Stimulated activated CD8-positive, alpha-beta memory T cell treated with anti-CD3 and anti-CD28 coated beads, Interleukin-4, amount 100 ng/mL, for 1 hour (primary cell): ENCODE measurements at places on chromosomes 5 and 9.

DNA sequence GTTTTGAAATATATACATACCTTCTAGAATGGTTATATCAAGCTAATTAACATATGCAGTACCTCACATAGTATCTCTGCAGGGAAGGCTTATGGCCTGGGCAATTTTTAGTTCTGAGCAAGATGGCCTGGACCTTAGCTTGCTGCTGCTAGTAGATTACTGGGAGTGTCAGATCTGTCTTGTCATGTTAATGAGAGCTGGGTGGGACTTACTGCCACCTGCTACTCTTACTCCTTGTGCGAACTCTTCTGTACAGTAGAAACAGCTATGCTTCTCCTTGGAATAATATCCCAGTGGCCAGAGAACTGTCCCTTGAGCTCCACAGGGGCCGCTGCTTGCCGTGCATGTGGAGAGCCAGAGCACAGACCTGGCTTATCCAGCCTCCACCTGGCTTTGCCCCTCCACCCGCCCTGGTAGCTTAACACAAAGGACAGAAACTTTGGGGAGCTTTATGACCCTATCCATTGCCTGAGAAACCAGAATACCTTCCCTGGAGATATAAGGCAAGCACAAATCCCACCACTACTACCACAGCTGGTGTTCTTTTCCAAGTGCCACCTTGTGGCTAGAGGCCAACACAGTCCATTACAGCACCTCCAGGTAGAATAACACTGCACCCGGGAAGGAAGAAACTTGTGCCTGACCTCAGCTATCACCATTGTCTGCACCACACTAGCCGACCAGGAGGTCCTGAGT lies 74.4 kb upstream of the RUSC2 start:
- DNase-seq: no peak

GRCh38 chr5:156331181-156331580 lies 4.2 kb downstream of the SGCD start:
- no peak for DNase-seq

GRCh38 chr5:32949286-32949970 lies 238.3 kb downstream of the NPR3 start:
- no peak for DNase-seq

GRCh38 chr5:66538126-66538525 lies 58.1 kb upstream of the MAST4 start:
- no peak for DNase-seq

- DNase-seq: no peak
Observed at GRCh38 chr9:4967523-4967922, 17.5 kb upstream of the JAK2 start.

DNA sequence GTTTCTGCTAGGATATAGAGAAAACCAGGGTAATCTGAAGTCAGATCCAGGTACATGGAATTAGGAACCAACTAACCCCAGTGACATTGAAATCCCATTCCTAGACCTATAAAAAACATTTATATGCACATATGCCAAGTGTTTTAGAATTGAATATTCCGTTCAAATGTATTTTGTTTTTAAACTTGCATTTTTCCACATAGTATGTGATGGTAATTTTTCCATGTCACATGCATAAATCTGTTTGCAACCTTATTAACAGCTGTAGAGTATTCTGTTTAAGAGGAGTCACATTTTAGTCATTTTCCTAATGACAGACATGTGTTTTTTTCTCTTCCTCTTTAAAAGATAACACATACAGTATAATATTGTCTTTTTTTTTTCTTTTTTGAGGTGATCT lies 50.2 kb downstream of the FOCAD start:
- DNase-seq: no peak

DNA sequence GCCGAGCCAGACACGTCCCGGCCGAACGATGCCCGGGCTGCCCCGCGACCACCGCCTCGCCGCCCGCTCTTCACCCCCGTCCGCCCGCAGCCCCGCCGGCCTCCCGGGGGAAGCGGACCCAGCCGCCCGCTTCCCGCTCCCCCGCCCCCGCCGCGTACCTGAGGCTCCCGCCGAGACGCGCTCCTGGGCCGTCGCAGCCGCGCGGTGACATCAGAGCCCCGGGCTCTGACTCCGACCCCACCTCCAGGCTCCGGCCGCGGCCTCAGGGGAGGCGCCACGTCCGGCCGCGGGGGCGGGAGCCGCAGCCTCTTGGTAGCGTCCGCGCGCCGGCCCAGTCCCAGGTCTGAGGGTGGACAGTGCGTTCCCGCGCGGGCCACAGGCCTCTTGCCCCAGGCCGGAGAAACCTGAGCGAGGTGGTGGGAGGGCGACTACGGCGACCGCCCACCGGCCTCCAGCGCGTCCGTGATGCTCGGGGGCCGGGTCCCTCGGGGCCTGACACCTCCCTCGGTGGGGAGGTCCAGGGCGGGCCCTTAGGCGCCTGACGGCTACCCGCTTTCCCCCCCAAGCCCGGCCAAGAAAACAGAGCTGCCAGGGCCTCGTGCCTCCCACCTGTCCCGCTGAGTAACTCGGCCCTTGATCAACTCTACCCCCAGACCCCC lies at the start of gene SHROOM1:
Gene SHROOM1, minus strand, starts transcription at position 212 of the 659 bp plus-strand sequence. CDS start 4,507 bp downstream, outside the sequence.
- no peak for DNase-seq

GRCh38 chr9:123834889-123835562 lies 94.9 kb downstream of the DENND1A start:
- no peak for DNase-seq

DNA sequence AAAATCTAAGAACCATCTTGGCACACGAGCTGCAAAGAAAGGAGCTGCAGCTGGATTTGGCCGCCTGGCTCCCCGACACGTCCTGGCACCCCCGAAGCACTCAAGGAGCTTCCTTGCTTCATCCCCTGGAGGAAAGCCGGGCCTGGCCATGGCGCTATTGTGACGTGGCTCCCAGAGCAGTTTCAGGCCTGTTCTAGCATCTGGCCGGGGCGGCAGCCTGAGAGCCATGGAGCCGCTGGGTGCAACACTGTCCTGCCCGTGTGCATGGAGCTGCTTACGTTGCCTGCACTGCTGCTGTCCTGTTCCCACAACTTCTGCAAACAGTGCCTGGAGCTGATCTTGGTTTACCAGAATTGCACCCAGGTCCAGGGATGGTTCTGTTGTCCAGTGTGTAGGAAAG lies 63.5 kb downstream of the PTPDC1 start:
- DNase-seq: no peak

GRCh38 chr9:2159521-2160454 lies 144.6 kb downstream of the SMARCA2 start:
- DNase-seq: no peak

DNA sequence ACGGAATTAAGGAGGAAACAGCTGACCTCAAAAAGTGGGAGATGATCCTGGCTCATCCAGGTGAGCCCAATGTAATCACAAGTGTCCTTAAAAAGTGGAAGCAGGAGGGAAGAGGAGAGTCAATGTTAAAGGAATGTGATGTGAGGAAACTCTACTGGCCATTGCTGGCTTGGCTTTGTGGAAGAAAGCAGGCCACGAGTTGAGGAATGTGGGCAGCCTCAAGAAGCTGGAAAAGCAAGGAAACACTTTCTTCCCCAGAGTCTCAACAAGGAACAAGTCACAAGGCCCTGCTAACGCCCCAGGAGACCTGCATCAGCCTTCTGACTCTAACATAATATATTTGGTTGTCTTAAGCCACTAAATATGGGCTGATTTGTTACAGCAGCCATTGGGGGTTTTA lies 252.8 kb downstream of the PSAT1 start:
- DNase-seq: no peak

GRCh38 chr5:65873181-65873750 lies 53.1 kb upstream of the ERBIN start:
- DNase-seq: no peak

DNA sequence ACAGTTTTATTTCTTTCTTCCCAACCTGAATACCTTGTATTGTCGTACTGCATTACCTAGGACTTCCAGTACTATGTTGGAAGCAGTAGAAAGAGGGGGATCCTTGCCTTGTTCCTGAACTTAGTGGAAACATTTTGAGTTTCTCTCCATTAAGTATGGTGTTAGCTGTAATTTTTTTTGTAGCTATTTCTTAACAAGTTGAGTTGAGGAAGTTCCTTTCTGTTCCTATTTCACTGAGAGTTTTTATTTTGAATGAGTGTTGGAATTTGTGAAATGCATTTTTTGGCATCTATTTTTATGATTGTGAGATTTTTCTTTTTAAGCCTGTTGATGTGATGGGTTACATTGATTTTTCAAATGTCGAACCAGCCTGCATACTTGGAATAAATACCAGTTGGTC lies 49.0 kb downstream of the FSD1L start:
- no peak for DNase-seq

DNA sequence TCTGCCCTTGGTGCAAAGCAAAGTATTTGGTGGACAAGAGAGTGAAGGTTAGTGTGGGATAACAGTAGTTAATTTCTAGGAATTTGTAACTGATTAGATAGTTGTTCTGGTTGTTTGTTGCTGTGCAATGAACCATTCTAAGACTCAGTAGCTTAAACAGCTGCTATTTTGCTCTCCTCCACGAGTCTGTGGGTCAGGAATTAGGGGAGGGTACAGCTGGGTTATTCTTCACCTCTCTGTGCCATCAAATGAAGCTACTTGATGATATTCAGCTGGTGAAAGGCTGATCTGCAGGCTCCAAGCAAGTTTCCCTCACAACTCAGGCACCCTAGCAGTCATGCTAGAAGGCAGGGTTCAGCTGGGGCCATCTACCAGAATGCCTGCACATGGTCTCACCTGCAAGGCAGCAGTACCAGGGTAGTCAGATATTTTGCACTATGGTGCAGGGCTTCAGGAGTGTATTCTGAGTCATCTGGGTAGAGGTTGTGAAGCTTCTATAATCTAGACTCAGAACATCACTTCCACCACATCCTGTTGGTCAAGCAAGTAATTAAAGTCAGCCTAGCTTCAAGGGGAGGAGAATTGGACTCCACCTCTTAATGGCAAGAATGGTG lies 159.5 kb upstream of the SLC28A3 start:
- DNase-seq: no peak

DNA sequence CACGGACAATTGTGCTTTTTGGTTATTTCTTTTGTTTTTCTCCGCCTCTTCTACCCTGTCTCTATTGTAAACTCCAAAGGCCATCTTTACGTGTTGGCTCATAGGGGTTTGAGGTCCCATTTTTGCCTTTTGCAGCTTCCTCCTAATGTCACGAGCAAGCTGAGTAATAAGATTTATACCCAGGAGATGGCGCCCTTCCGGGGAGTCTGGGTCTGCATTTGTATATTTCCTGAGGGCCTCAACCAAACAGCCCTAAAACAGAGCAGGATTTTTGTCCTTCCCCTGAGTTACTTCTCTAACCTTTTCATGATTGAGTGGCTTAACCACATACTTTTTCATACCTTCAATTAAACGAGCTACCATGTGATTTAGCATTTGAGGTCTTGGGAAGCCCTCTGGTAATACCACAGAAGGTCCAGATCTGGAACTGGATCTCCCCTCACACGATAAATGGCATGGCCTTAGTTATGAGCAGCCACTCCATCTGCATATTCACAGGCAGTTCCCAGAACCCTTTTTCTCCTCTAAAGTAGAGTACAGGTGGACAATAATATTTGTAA lies 11.2 kb upstream of the CFAP95 start:
- DNase-seq: no peak

DNA sequence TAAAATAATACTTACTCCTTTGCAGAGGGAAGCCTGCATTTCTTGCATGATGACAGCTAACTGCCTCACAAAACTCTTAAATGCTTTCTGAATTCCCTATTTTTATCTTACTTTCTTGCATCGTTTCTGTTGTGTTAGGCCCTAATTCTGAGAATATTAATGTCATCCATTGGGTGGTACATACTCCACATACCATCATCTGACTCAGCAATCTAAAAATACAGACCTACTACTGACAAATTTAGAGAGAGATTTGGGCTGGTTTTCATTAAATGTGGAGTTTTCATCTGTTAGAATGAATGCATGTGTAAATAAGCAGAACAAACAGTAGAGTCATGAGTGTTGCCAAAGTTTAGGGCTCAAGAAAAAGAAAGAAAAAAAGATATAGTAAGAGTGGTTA lies 26.5 kb upstream of the KCNN2 start:
- DNase-seq: no peak

- no peak for DNase-seq
Observed at GRCh38 chr5:151062405-151063141, 18.3 kb downstream of the TNIP1 start.

- DNase-seq: no peak
Observed at GRCh38 chr9:112562235-112562958, 75.8 kb downstream of the KIAA1958 start.

DNA sequence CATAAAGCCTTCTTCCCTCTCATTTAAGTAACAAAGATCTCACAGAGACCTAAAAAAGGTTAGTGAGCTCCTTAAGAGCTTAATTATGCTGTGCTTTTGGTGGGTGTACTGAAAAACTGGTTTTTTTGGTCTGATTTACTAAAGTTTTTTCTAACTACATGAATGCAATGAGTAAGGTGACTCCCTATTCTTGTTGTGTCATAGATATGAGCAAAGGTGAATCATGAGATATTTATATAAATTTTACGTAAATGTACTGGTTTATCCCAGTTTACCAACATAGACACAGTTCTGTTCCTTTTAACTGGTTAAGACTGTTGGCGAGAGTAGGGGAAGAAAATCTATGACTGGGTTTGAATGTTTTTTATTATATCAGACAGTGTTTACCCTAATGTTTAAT lies 250.5 kb downstream of the NR2F1-AS1 start:
- no peak for DNase-seq

DNA sequence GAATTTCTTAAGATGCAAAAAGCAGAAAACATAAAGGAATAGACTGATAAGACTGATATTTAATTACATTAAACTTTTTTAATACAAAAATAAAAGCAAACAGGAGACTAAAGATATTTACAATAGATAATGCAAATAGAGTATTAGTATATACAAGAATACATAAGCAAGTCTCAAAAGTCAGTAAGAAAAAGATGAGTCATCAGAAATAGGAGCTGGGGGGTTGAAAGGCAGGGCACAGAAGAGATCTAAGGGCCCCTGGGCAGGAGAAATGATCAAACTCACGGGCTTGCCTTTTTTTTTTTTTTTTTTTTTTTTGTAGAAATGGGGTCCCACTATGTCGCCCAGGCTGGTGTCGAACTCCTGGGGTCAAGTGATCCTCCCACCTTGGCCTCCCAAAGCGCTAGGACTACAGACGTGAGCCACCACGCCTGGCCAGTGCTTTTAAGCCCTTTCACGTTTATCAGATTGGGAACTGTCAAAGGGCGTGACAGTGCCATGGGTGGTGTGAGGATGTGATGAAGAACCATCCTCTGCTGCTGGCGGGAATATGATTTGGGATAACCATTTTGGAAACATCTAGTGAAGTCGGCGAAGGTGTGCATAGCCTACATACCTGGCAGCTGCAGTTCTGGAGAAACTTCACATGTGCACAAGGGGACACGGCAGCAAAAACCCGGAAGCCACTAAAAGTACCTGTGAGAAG lies 126.1 kb downstream of the CACNA1B start:
- DNase-seq: no peak

GRCh38 chr9:14782286-14783051 lies 59.9 kb upstream of the CER1 start:
- no peak for DNase-seq
